ENCODE measurements at places on chromosomes 13 and 19.

DNA sequence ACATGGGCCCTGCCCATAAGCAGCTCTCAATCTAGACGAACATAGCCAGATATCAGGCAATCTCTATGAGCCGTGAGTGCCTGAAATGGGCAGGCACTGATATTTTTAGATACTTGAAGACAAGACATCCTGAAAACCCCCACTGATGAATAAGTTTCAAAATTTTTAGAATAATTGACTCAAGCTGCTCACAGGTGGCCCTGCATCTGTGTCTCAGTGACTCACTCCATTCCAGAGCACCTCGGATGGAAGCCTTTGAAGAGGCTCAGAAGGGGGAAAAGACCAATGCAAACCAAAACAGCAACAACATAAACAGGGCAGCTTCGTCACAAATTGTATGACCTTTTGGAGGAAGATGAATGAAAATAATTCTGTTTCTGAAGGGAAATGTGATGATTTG is 42.8 kb upstream of the SLC46A3 start:
- no peak for DNase-seq

GRCh38 chr13:99258210-99258860 is at the start of gene GPR18:
TSS of gene GPR18 (minus strand) at chr13:99258379. CDS start at chr13:99255872, 2,507 bp downstream.
- no peak for DNase-seq

GRCh38 chr13:94707400-94708021 is 4.8 kb downstream of the SOX21 start:
- no peak for DNase-seq

- DNase-seq, result no peak
Observed at GRCh38 chr13:45731455-45731854, 29.3 kb downstream of the CBY2 start.

DNA sequence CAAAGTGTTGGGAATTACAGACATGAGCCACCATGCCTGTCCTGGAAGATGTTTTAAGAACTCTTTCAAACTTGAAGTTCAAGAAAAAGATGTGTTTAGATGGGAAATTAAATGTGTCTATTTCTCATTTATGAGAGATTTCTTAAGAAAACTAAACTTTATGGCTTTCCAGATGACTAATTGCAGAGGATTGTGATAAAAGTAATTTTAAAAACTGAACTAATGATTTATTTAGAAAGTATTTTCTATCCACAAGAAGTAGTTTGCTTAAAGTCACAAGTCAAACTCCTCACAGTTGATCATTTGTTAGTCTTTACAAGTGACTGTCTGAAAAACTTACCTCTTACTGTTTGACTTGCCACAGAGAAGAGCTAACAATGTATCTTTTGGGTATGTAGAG is 89.6 kb upstream of the SPRY2 start:
- no peak for DNase-seq

DNA sequence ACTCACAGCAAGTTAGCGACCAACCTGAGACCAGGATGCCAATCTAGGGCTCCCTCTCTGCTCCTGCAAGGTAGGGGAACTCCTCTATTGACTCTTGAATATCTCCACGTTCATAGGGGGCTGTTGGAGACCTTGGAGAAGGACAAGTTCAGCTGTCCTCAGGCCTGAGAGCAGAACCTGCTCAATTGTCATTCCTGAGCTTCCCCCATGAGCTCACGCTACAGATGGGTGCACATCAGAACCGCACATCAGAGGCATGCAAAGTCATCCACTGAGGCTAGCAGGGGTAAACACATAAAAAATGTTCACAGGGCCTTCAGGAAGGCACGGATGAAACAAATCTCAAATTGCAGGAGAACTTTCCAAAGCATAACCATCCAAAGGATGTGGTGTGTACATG is 168.8 kb upstream of the ZNF507 start:
- DNase-seq, result no peak

- no peak for DNase-seq
Observed at GRCh38 chr13:45688577-45688976, 13.5 kb upstream of the CBY2 start.

GRCh38 chr19:17178291-17178690 is 36.9 kb upstream of the USE1 start:
- DNase-seq, result no peak

GRCh38 chr13:113937527-113938180 is 36.2 kb downstream of the C13orf46 start:
- DNase-seq, result no peak

- no peak for DNase-seq
Observed at GRCh38 chr13:100659578-100659977, 15.0 kb downstream of the TMTC4 start.

- no peak for DNase-seq
Observed at GRCh38 chr13:27336014-27336673, 65.5 kb downstream of the RASL11A start.

- DNase-seq, result no peak
Observed at GRCh38 chr13:71871176-71871754, 4.3 kb upstream of the DACH1 start.

DNA sequence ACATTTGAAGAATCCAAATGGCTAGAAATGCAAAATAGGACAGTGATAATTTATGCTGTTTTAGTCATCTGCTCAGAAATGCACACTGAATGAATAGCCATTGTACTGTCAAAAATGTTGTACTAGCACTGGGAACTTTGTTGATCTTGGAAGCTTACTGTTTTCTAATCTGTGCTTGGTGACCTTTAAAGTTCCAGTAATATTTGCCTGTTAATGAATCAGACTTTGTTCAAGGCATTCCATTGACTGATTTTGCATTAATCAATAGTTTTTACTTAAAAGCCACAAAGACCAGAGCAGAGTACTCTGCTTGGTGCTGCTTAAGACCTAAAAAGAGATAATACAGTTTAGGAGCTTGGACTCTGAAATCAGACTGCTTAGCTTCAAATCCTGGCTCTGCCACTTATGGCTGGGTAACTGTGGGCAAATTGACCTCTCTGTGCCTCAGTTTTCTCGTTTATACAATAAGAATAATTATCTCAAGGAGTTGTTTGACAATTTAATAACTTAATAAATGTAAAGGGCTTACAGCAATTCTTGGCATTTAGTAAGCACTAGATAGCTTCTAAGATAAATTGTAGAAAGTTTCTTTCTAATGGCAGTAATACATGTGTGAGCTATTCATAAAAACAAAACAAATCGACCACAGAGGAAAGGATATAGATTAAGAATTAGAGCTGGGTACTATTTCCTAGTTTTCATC is 4.6 kb upstream of the SLAIN1 start:
- DNase-seq, result no peak

- DNase-seq, result no peak
Observed at GRCh38 chr13:104625201-104625600, 1559.0 kb upstream of the SLC10A2 start.

DNA sequence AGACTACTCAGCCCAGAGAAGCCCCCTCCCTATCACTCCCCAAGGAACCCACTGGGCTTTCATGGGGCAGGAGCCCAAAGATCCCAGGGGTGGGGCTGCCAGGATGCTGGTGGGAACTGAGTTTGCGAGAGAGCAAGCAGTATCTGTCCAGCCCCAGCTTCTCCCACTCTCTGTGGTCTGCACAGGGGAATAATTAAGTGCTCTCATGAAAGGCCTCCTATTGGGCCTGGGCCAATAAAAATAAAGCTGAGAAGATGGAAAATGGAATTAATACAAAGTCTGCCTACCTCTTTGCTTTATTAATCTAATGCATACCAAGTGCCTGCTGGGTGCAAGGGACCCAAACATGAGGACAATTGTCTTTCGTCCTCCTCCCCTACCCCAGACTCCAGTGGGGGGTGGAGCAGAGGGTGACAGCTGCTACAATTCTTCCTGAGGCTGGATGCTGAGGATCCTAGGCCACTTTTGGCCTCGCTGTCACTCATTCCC is 5.4 kb downstream of the DDX39A start:
- DNase-seq, result no peak

DNA sequence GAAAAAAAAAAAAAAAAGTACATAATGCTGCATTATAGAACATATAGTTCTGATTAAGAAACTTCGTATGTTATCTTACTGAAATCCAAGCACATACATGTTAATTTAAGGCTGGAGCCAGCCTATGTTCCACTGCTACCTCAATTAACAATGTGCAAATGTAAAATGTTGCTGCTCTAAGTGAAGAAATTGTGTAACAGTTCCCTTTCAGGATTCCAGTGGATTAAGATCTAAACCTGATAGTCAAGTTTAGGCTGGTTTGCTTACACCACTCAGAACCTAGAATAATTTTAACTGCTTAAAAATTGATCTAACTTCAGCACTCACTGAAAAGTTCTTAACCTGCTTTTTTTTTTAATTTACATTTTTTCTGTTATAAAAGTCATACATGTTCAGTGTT is 4.2 kb downstream of the VPS36 start:
- DNase-seq, result no peak

DNA sequence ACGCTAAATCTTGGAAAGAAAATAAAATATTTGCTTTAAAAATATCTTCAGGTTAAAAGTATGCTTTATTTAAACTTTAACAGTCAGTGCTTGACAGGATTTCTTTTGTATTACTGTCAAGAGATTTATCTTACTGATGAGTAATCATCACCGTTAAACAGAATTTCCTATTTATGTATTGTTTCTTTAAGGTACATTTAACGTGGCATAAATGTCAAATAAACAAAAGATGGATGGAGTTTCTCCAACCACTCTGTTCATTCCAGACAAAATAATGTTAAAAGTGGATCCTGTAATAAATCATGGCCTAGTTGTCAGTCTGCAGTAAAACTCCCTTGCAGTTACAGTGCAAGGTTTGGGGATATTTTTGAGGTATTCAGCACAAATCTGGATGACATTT is 298.3 kb downstream of the DIAPH3 start:
- DNase-seq, result no peak

DNA sequence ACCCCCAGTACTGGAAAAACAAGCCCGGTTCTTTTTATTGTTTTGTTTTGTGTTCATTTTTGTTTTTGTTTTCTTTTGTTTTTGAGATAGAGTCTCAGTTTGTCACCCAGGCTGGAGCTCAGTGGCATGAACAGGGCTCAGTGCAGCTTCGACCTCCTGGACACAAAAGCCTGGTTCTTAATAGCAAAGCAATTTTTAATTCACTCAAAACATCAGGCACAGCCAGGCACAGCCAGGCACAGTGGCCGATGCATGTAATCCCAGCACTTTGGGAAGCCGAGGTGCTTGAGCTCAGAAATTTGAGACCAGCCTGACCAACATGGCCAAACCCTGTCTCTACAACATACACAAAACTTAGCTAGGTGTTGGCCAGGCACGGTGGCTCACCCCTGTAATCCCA is 30.7 kb downstream of the INSR start:
- no peak for DNase-seq

GRCh38 chr19:2274931-2275535 is 6.9 kb downstream of the PEAK3 start:
- DNase-seq, result peak; percentile 59

DNA sequence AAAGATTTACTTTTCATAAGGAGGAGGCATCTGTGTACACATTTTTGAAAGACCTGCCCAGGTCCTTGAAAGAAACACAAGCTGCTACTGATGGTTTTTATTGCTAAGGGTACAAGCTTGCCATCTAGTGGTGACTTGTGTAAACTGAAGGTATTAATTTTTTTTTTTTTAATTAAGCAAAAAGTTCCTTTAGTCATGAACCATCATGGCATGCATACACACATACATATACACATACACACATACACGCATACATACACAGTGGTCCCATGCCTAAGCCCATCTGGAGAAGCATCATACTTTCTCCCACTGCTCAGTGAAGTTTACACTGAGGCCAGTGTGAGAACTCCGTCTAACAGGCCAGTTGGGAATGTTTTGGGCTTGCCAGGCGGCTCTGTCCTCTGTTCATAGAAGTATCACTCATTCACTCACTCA is 312.5 kb downstream of the DCLK1 start:
- peak; percentile 42 for DNase-seq

GRCh38 chr13:106445996-106446395 is 89.5 kb downstream of the EFNB2 start:
- DNase-seq, result peak; percentile 86

DNA sequence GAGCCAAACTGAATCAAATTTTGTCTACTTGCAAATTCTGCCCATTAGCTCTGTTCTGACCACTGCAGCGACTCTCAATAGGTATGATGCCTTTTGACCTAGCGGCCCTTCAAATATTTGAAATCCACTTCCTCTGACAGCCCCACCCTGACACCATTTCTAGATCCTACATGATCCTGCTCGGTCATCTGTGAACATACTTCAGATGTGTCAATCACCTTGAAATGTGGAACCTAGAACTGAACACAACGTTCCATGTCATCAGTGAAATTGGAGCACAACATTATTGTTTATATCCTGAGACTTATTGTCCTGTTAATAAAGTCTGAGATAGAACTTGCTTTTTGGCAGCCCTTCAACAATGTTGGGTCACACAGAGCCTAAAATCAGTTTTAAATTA is 98.2 kb downstream of the UBL3 start:
- DNase-seq, result no peak

- DNase-seq, result no peak
Observed at GRCh38 chr19:49692147-49692506, 1.2 kb downstream of the CPT1C start.

GRCh38 chr19:7267792-7268704 is 26.2 kb downstream of the INSR start:
- DNase-seq, result no peak

DNA sequence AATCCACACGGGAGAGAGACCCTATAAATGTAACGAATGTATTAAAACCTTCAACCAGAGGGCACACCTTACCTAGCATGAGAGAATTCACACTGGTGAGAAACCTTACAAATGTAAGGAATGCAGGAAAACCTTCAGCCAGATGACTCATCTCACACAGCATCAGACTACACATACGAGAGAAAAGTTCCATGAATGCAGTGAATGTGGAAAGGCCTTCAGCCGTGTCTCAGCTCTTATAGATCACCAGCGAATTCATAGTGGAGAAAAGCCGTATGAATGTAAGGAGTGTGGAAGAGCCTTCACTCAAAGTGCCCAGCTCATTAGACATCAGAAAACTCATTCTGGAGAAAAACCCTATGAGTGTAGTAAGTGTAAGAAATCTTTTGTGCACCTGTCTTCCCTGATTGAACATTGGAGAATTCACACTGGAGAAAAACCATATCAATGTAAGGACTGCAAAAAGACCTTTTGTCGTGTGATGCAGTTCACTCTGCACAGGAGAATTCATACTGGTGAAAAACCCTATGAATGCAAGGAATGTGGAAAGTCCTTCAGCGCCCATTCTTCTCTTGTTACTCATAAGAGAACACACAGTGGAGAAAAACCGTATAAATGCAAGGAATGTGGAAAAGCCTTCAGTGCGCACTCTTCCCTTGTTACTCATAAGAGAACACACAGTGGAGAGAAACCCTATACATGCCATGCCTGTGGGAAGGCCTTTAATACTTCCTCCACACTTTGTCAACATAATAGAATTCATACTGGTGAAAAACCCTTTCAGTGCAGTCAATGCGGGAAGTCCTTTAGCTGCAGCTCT is 16.0 kb downstream of the ZNF582 start:
- DNase-seq, result no peak

- DNase-seq, result no peak
Observed at GRCh38 chr13:76533251-76533650, 353.0 kb downstream of the KCTD12 start.
